Gastroesophageal sphincter (tissue), 4 donors: ENCODE measurements at places on chromosomes 2 and 18. TPM values are rescaled to one million over a fixed set of nuclear protein-coding genes. Genes with fewer than 3 reads are reported as not detected.
A peak's percentile ranks its signal among the peaks of the same experiment; 100 is the strongest.

DNA sequence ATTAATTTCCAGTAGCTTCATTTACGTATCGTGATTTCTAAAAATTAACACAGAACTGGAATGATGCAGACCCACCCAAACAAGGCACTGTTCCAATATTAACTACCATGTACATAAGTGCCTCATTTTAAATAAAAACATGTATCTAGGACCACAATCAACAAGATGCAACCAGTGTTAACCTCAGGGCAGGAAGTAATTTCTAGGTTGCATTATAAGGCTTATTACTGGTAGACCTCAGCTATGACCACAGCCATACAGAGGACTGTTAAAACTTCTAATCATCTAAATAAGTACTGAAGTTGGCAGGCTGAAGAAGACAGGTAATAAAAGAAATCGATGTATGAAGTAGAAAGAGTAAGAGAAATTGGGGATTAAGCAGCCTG, 262.9 kb downstream of the HDAC4 start:
- ATAC-seq = no peak

- ATAC-seq = no peak
These were observed 8.4 kb downstream of the RSAD2 start for GRCh38 chr2:6885968-6886367.

GRCh38 chr2:10005461-10006235, 37.7 kb upstream of the KLF11 start:
- no peak for ATAC-seq

DNA sequence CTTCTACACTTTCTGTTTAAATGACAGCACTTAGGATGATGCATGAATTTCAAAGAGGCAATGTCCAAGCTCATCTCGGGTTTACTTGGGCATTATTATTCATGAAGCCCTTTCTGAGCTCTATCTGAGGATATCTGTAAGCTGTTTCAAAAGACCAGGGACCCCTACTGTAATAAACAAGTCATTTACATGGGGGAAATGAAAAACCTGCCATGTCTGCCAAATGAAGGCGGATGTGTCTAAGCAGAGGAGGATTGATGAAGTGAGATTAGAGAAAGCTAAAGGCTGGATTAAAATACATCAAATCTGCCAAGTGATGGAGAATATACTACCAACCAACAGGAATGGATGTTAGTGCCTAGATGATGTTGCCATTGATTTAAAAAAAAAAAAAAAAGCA, 64.5 kb downstream of the SUCLG1 start:
- ATAC-seq = no peak

GRCh38 chr2:15556311-15556930, 4.7 kb downstream of the NBAS start:
- no peak for ATAC-seq

DNA sequence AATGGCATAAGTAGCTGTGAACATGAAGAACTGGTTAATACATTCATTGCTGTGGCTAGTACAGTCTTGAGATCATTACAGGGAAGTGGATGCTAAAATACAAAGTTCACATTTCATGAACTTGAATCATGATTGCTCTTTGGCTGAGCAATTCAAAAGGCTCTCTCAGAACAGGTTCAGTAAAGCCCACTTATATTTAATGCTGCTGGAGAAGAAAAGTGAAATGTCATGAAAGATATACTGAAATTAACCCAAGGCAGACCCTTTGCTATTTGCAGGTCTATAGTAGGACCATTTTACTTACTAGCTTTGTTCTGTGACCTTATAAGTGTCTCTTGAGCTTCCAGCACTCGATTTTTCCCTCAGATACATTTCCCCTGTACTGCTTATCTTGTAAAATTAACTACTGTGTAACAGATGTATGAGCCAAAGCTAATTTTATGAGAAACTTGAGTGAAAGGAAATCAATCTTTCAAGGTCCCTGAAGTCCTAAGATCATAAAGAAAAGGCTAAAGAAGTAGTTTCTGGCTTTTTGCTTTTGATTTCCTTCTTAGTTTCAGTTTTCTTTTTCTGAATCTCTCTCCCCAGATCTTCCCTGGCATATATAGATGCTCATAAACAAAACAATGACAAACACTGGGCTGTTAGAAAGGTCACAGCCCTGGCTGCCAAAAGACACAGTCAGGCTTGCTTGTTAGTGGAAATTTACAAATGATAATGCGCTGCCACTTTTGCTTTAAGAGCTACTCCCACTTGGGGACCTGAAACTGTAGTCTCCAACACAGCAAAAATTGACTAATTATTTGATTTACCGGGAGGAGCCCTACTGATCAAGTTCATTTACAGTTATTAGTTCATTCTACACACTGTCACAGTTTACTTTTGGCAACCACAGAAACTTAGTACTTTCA, 132.7 kb upstream of the XPO1 start:
- peak; percentile 84 for ATAC-seq

DNA sequence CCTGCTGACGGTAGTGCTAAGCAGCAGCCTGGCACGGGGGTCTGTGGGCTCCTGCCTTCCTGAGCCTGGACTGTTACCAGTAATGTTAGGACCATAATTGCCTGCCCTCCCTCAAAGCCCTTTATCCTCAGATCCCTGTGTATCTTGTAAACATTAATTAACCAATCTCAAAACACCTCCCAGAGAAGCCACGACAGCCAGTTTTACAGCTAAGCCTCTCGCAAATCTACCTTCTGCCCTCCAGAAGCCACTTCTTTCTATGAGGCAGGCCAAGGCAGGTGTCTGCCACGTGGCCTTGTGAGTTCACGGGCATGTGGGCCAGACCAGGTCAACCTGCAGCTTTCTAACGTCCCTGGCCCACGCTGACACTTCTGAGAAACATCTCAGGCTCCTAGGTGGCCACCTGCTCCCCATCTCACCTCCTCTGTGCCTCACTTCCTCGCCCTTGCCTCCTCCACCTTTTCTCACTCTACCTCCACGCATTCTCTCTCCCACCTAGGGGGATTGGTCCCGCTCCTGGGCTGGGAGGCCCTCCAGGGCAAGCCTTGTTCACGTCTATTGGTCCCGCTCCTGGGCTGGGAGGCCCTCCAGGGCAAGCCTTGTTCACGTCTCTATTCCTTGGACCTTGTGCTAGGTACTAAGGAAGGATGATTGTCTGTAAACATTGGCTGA, 64.3 kb downstream of the EDAR start:
- no peak for ATAC-seq

DNA sequence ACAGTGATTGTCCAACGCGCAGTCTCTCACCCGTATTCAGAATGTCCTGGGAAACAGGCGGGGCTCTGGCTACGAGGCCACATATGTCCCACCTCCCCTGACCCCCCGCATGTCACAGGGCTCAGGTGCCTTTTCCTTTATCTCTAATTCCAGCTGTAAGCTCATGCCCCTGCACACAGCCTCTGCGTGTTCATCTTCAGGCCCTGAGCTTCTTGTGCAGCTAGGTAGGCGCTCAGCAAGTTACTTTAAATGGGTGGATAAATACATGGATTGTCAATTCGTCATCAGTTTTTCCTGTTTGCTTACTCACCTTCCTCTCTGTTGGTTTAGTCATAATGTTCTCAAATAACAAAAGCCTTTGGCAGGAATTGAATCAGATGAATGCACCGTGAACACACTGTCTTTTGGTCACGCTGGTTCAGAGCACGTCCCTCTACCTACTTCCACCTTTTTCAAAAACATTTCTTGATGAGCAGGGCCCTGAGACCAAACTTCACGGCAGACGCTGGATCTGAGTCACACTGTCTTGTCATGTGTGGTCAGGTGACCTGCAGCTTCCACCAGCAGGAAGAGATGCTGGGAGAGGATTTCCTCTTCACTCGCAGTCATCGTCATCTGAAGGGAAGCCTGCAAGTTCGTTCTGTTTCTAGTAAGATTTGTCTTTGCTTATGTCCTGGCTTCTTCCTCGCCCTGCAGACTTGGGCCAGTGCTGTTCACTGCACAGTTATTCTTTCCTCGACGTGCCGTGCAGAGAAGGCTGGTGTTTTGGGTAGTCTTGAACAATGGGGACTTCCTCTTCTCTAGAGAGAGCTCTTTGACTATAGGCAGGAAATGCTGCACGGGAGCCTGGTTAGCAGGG, 138.1 kb downstream of the PTGR3 start:
- peak; percentile 68 for ATAC-seq

- ATAC-seq = no peak
These were observed 118.3 kb upstream of the RNU4ATAC start for GRCh38 chr2:121412349-121412748.

- no peak for ATAC-seq
These were observed 21.9 kb downstream of the PIGN start for GRCh38 chr18:62164855-62165487.

GRCh38 chr2:159300586-159300985, 14.1 kb upstream of the WDSUB1 start:
- ATAC-seq = no peak

- no peak for ATAC-seq
These were observed 131.4 kb upstream of the ITGB6 start for GRCh38 chr2:160331258-160332025.

DNA sequence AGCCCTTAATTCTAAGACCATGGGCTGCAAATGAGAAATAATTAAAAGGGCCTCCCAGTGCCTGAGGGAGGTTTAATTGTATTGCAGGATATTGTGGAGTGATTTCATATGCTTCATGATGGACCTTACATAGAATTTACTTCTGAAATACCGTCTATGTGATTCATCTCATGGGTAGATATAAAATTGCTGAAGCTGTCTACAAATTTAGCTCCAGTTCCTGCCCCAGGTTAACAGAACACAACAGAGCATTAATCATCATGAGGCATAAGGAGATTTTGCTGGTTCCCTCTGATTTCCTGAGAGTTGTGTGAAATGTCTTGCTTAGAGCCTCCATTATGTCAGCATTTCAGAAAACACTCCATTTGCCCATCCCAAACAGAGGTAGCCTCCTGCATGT, 770 bp downstream of the UPP2 start:
- ATAC-seq = no peak

GRCh38 chr18:52950155-52950554, 610.2 kb downstream of the DCC start:
- ATAC-seq = no peak

- ATAC-seq = no peak
These were observed 173.1 kb downstream of the ICOS start for GRCh38 chr2:204109681-204110080.

DNA sequence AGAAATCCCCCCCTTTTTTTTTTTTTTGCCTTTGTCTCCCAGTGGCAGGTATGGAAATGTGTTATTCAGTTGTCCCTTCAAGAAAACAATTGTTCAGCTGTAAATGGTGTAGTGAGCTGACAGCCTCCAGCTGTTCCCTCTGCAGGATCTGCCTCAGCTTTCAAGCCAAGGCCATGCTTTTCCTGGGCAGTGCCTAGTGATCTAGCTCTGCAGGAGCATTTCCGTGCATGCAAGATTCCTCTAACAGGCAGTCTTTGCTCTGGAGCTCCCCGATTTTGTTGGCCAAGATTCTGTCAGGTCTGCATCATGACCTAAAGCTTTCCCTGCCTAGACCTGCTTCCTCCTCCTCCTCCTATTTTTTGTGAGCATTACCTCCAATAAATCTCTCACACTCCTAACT, 300.7 kb upstream of the UBE2E3 start:
- no peak for ATAC-seq

GRCh38 chr2:127585270-127585807, 49.9 kb downstream of the MYO7B start:
- ATAC-seq = no peak

DNA sequence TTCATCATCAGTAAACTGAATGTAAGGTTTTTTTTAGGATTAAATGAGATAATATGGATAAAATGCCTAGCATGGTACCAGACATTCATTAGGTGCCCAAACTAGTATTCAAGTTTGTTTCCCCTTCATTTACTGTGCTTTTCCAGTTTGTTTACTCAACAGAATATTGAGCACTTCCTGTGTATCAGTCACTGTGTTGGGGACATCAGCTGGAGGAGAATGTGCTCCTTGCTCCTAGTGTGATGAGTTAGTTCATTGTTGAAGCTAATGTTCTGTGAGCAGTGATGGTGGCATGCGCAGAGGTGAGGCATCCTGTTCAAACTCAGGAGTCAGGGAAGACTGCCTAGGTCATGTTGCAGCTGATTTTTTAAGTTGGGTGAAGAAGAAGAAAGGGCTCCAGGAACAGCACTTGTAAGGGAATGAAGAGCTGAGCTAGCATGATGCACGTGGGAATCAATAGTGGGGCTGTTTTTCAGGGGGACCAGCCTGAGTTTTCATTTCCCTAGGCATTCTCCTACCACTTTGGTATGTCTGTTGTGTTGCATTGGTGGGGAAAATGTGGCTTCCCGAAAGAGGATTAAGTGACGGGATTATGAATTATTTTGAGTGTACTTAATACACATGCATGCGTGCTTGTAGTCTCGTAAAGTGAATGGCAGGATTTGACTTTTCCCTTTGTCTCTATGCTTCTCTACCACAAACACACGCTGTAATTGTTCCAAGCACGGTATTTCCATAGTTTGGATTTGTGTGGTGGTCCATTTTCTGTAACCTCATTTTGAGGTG, 23.7 kb downstream of the TTLL4 start:
- no peak for ATAC-seq

GRCh38 chr2:102025016-102025501, 33.3 kb downstream of the IL1R2 start:
- no peak for ATAC-seq

GRCh38 chr2:96526101-96526591, 10.4 kb upstream of the ARID5A start:
- no peak for ATAC-seq

GRCh38 chr2:9538000-9538507, 17.6 kb downstream of the ADAM17 start:
- ATAC-seq = peak; percentile 78

- ATAC-seq = no peak
These were observed 3.6 kb downstream of the VIL1 start for GRCh38 chr2:218422403-218423086.

Gene REG3A
- total RNA-seq = not detected

Gene C2orf81
- total RNA-seq = 1.4 TPM

Gene TSPYL6
- total RNA-seq = not detected

Gene SPATA3
- not detected for total RNA-seq

Gene CLASP1
- total RNA-seq = 86.4 TPM

Gene STARD6
- total RNA-seq = not detected

Gene FAM124B
- 1.8 TPM for total RNA-seq

Gene LPIN1
- total RNA-seq = 52.4 TPM

Gene DLX1
- not detected for total RNA-seq

Gene TMEM169
- total RNA-seq = 0.78 TPM

Gene SP110
- total RNA-seq = 16.8 TPM

Gene ITGB1BP1
- 66.4 TPM for total RNA-seq

Gene COL6A3
- total RNA-seq = 369 TPM

Gene TMEM150A
- 17.6 TPM for total RNA-seq
